Hair follicle dermal papilla cell (primary cell): ENCODE measurements at places on chromosomes 2 and 18. TPM values are rescaled to one million over a fixed set of nuclear protein-coding genes. Genes with fewer than 3 reads are reported as not detected.

SERPINB4 gene
- not detected in 2 replicates for total RNA-seq

CREG2 gene
- total RNA-seq: under 0.01 and 0.32 TPM in 2 replicates

GKN2 gene
- total RNA-seq: not detected in 2 replicates

PLEK gene
- not detected in 2 replicates for total RNA-seq

TUBA3D gene
- not detected in 2 replicates for total RNA-seq

SGO2 gene
- 1.7 and 2.3 TPM in 2 replicates for total RNA-seq

KCNE4 gene
- total RNA-seq: 20.0 and 30.5 TPM in 2 replicates

CHRNA1 gene
- 0.16 TPM in 1 of 2 replicates, not detected in the other for total RNA-seq

ANTXR1 gene
- 137 and 154 TPM in 2 replicates for total RNA-seq

PLCD4 gene
- 6.7 and 8.0 TPM in 2 replicates for total RNA-seq

RNF125 gene
- total RNA-seq: 0.16 and 0.24 TPM in 2 replicates

NEU2 gene
- total RNA-seq: not detected in 2 replicates
